ENCODE measurements at places on chromosomes 5 and 9.

DNA sequence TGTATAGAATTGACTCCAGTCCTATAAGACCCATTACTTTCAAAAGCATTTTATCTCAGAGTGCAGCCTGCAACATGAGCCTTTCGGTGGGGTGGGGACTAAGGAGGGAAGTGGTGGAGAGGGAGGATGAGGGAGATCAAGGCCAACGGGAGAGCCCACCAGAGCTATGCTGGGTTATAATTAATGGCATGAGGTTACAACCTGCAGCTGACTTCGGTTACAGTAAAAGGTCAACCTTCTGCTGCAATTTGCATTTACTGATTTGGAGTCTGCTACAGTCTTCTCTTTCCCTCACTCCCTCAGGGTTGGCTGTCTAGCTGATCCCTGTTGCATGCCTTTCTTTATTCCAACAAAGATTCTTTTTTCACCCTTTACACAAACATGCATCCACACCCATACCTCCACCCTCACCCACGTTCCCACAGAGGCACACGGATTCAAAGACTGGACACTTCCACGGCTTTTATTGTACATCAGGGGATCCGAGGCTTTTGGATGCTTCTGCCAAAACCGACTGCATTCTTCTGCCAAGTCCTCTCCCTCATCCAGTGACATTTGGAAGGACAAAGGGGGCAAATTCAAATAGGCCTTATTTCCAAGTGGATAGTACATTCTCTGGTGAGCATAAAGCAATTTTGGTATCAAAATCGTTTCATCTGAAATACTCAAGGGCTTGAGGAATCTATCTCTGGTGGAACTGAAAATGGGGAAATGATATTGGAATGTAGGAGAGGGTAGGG, 381.2 kb downstream of the NFIB start:
- DNase-seq: no peak

GRCh38 chr5:160044391-160044804, 35.5 kb downstream of the TTC1 start:
- peak; percentile 18 for DNase-seq

- peak; percentile 56 for DNase-seq
Observed at GRCh38 chr5:97658116-97658900, 475.3 kb upstream of the RIOK2 start.

DNA sequence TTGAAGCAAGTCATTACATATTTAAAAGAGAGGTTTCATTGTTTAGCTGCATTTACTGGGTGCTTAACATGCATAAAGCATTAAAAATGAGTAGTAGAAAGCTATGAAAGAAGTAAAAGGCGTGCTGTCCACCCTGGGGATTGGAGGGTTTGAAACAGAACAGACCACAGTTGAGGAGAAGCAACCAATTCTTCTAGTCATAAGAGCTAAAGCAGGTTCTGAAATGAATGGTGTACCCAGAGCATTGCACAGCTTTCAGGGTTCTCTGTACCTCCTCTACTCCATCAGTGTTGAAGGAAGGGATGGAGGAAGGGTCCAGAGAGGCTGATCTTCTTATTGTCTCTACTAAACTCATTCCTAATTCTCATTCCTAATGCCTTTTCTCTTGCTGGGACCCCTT, 68.9 kb downstream of the SH3RF2 start:
- DNase-seq: no peak

DNA sequence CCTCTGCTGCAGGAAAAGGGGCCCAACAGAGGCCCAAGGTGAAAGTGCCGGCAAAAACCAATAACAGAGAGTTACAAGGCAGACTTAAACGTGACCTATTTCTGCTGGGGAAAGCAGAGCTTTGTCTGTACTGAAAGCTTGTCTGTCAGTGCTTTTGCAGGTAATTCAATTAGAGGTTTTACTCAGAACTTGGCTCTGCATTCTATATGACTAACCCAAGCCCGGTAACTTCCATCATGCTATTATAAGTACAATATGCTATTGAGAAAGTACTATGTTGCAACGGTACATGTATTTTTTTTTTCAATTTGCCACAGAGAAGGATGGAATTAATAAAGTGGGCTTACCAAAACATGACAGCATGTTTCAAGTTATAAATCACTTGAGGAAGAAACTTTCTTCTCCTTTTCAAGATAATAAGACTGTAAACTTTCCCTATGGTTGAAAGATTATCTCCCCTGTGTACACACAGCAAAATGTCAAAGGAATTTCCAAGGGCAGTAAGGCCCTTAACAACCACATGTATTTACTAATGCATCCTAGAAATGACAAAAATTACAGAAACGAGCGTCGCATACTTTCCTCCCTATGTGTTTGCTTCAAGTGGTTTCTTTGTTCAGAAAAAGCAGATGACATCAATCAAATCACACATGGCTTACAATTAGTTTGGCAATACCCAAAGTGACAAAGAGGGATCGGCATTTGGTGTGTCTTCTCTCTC, 282.4 kb downstream of the EFNA5 start:
- peak; percentile 59 for DNase-seq

GRCh38 chr9:37107701-37108100, 12.7 kb upstream of the ZCCHC7 start:
- no peak for DNase-seq

DNA sequence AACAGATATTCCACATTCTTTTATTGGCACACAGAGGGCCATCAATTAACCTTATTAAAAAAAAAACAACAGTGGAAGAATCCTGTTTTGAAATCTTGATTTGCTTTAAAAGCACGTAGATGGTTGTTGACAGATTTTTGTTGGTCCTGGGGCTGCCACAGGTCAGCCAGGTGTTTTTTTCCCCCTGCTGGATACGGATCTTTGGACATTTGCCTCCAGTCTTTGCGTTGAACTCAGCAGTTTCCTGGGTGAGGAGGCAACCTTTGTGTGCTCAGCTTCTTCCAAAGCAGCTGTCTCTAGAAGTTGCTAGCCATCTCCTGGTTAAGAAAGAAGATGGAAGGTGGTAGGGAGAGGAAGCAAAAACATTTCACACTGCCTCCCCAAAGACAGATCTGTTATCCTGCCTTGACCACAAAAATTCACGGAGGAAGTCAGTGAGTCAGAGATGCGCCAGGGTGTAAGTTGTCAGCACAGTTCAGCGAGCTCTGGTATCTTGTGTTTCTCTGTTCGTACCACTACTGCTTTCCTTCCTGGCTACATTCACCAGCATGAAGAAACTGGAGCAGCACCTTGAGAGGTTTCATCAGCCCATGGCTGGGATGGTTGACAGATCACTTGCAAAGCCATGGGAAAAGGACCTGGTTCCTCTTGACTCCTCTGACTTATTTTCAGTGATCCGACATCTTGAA, 207.3 kb downstream of the ARHGAP26 start:
- peak; percentile 48 for DNase-seq

DNA sequence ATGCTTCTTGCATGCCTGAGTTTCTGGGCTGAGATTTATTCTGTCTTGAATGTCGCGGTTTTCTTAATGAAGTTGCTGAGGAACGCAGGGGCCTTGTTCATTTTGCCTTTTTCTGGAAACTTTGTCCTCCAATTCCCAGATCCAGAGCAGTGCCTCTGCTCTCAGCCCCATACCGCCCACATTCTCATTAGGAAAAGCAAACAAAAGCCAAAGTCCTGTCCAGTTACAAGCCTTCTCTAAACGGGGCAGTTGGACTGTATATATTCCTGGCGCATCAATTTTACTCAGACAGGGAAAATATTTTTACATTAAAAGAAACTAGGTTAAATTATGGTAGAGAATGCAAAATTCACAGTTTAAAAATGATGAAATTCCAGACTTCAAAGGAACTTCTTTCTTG, 1.2 kb upstream of the PSAT1 start:
- no peak for DNase-seq

DNA sequence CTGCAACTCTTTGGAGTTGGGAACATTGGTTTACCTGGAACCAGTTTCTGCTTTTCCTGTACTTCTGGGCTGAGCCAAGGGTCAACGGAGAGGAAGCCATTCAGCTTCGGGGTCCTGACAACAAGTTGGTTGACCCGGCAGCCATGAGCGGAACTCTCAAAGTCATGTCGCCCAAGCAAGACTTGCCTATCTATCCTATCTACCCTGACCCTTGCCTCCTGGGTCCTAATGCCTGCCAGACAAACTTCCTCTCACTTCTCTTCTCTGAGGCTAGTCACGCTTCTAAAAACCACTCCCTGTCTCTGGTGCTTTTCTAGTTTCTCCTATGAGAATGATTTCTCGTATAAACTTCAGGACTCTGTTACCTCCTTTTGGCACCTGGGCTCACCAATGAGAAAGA, 44.7 kb upstream of the CRHBP start:
- no peak for DNase-seq

DNA sequence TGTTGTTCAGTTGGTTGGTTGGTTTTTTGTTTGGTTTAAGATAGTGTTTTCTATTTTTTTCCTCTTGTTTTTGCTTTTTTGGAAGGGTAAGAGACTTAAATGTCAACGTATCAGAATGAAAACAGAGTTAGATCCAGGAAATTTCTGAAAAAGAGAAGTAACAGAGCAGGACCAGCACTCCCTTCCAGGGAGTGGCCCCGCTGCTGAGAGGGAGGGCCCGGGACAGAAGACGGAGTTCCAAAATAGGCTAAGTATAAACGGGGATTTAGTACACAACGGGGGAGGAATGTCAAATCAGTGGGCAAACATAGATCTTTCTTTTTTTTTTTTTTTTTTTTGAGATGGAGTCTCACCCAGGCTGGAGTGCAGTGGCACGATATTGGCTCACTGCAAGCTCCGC, 92.7 kb upstream of the RUFY1 start:
- DNase-seq: no peak

GRCh38 chr5:1511651-1512540, 11.9 kb downstream of the LPCAT1 start:
- no peak for DNase-seq

GRCh38 chr5:160173-160510, 31.2 kb upstream of the LRRC14B start:
- no peak for DNase-seq

- no peak for DNase-seq
Observed at GRCh38 chr9:8417341-8417740, 617.8 kb upstream of the DMAC1 start.

- DNase-seq: no peak
Observed at GRCh38 chr9:4873066-4873465, 80.3 kb downstream of the RCL1 start.

DNA sequence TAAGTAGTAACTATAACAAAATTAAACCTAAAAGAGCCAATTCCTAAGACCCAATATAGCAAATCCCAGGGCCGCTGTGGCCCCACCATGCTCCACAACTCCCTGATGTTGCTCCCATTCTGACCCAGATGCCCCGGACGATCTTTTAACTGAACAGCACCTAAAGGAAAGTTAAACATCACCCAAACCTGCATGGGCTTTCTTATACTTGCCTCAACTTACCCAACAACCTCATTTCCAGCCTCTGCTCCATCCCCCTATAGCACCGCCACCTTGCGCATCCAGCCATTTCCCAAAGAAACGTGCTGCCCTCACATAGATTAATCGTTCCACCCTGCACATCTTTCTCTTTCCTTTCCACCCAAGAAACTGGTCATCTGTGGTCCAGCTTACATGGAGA, 54.6 kb downstream of the ZNF354C start:
- DNase-seq: no peak

- DNase-seq: no peak
Observed at GRCh38 chr9:135340143-135340655, 139.4 kb upstream of the PPP1R26 start.

DNA sequence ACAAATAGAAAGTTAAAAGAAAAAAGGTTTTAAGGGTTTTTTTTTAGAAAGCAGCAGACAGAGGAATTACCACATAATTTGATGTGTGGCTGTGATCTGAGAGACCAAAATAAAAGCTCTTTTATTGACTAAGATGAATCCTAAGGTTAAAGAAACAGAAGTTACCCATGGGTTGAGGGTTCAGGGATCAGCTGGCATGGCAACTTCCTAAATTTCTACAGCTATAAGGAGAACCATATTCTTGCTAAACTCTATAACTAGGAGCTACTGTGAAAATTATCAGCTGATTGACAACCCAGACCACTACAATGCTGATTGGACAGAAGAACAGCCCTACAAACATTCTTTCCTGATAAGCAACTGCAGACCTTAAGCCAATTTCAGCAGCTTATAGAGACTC, 40.2 kb downstream of the TMEM215 start:
- no peak for DNase-seq

- peak; percentile 26 for DNase-seq
Observed at GRCh38 chr5:32942225-32942989, 231.3 kb downstream of the NPR3 start.

DNA sequence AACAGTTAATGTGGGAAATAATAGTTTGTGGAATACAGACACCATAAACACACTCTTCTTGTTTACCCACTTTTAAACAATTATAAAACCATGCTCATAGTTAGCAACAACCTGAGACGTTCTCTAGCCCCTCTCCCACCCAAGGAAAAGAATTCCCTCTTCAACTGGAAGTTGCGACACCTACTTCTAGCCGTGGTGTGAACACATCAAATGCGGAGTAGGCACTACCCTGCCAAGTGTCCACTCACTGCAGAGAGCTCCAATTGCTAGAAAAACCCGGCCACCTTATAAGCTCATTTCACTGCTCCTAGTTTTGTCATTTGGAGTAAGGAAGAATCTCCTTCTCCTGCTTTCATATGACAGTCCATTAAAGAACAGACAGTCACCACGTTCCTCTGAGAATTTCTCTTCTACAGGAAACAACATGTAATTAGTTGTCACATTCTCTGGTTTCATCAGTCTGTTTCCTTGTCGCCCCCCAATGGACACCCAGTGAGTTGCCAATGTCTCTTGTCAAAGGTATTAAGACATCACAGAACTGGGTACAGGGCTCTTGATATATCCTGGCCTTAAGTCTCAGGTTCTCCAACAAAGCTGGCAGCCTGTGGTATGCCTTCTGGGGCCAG, 47.3 kb downstream of the PRLR start:
- peak; percentile 4 for DNase-seq

DNA sequence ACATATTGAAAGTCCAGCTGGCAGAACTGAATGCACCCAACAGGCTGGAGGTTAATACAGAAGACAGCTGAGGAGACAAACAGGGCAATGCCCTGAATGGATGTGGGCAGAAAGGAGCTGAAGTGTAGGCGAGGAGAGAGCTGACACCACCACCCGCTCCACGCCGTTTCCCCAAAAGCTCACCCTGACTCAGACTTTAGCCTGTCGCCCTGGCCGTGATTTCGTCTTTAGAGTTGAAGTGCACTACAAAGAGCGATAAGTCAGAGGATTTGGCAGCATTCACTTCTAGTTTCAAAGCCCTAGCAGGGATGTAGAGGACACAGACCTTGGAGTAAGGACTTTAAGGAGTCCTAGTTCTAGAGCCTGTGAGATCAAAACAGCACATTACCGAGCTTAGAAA, 2.2 kb upstream of the ERAP1 start:
- DNase-seq: no peak

DNA sequence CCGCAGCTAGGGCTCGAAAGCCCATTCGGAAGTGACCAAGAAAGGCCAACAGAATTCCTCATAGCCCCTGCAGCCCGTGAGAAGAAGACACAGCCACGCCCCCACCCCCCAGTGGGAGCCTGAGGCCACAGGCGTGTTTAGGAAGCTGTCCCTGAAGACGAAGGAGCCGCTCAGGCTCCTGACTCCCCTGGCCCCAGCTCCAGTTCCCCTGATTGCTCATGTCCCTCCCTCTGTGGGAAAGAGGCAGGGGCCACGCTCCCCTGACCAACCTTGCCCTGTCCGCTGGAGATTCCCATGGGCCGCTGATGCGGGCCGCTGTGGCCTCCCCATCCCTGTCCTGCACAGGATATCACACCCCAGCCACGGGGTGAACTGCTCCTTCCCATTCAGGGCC, 13.6 kb downstream of the ROPN1L start:
- DNase-seq: no peak

GRCh38 chr9:111451570-111451969, 32.6 kb downstream of the ECPAS start:
- no peak for DNase-seq

- DNase-seq: no peak
Observed at GRCh38 chr5:146027751-146028150, 77.6 kb downstream of the PLAC8L1 start.
